ENCODE measurements at places on chromosomes 1 and 21.

DNA sequence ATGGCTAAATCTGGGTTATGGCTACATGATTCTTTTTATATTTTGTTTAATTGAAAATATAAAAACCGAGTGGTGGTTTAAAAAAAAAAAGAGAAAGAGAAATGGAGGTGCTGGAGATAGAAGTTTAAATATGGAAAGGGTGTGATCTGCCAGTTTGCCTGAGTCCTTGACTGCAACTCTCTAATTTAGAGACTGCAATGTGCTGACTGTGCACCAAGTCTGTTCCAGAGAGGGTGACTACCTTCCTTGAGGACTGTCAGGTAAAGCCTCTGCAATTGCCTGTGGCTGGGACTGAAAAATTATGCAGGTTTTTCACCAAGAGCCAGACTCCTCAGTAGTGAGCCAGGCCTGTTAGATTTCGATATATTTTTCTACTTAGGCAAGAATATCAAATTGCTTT, 1326.3 kb downstream of the BRINP3 start:
- DNase-seq = no peak

DNA sequence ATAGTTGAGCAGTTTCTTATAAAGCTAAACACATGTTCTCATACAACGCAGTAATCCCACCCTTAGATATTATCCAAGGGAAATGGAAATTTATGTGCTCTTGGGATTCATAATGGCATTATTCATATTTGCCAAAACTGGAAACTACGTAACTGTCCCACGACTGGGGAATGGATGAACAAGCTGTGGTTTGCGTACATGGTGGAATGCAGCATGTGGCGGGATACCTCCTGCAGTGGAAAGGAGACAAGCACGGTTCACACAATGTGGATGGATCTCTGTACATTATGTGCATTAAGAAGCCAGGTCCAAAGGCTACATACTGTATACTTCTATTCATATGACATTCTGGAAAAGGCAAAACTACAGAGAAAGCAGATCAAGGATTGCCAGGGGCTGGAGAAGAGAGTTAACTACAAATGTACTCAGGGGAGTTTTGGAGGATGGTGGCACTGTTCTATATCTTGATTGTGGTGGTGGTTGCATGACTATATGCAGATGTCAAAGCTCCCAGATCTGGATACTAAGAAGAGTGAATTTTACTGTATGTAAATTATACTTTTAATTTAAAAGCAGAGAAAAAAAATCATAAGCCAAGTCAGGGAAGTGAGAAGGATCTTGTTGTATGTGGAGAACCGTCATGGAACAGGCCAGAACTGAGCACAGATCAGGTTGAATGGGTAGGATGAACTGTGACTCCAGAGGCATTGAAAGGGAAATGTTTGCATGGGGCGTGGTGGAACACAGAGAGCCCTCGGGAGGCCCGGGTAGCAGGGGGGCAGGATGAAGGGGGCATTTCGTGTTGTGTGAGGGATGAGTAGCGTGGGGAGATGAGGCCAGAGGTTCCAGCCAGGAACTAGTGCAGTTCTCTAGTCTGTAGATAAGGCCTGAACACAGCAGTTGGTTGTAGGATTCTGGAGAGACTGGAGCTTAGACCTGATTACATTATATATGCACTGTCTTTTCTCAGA, 90.7 kb downstream of the GALNT2 start:
- DNase-seq = peak; percentile 64

DNA sequence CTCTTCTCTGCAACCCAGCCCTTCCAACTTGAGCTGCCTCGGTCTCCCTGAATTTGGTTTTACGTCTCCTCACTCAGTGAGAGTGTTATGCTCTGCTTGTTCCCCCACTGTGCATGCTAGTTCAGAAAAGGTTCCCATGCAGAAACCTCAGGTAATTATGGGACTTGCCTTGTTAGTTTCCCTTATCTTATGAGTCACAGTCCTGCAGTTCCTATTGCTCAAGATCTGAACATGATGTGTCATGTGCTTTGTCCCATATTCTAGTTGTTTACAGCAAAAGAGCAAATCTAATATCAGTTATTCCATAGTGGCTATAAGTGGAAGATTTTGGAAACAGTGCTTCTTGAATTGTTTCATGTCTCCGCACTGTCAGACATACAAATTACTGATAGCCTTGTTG, 74.4 kb downstream of the DUSP10 start:
- DNase-seq = peak; percentile 14

GRCh38 chr1:44854970-44855369, 11.9 kb upstream of the PTCH2 start:
- DNase-seq = no peak

DNA sequence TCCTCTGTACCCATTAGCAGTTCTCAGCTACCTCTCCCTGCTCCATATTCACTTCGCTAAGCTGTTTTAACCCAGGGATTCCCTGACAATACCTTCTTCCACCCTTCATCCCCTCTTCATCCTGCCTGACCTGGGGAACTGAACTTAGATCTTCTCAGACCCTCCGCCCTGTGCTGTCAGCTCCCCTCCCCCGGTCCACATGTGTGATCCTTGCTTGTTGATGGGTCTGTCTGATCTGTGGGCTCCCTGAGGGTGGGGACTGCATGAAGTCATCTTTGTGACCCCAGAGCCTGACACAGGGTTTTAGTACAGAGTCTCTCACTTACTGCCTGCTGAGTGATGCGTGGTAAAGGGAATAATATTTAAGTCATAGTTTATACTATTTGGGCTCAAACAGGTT, 11.8 kb downstream of the CHAF1B start:
- DNase-seq = no peak

DNA sequence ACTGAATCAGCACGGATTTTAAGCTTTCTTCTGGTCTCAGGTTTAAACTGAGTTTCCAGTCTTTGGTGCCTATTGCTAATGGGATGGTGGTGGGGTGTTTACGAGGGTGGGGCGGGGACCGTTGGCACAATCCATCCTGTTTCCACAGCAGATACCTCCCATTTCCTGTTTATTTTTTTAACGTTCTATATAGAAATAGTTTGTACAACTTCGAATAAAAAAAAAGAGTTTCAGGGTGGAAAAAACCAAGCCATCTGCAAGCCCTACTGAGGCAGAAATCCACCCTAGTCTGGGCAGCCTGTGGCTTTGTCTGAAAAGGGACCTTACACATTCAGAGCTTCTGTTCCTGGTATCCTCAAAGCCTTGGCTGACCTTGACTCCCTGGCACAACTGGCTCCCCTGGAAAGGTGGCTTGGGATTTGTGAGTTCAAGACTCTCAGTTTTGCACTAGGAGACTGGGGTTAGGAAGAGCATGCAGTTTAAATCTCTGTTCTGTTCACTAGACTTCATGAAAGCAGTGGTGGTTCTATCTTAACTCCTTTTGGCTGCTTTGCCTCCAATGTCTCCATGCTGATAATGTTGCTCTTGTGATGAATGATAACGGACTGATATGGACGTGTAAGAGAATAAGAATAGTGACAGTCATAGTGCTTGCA, 46.7 kb downstream of the VANGL2 start:
- DNase-seq = peak; percentile 41

- no peak for DNase-seq
These were observed 11.1 kb downstream of the GLRX2 start for GRCh38 chr1:193094112-193094511.

DNA sequence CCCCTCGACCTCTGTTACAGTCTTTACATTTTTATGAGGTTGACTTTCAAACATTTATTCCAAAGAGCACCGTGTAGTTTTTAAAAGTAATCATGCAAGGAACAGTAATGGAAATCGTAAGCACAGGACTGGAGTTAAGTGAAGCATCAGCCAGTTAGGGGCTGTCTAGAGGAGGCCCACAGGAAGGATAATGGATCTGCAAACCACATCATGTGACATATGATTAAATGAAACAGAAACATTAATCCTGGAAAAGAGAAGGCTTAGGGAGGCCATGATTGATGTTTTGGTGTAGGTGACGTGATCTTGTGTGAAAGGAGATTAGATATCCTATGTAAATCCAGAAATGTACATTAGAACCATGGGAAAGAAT, 25.0 kb downstream of the RGS7 start:
- no peak for DNase-seq

GRCh38 chr1:244657421-244657820, 4.5 kb downstream of the DESI2 start:
- DNase-seq = no peak

DNA sequence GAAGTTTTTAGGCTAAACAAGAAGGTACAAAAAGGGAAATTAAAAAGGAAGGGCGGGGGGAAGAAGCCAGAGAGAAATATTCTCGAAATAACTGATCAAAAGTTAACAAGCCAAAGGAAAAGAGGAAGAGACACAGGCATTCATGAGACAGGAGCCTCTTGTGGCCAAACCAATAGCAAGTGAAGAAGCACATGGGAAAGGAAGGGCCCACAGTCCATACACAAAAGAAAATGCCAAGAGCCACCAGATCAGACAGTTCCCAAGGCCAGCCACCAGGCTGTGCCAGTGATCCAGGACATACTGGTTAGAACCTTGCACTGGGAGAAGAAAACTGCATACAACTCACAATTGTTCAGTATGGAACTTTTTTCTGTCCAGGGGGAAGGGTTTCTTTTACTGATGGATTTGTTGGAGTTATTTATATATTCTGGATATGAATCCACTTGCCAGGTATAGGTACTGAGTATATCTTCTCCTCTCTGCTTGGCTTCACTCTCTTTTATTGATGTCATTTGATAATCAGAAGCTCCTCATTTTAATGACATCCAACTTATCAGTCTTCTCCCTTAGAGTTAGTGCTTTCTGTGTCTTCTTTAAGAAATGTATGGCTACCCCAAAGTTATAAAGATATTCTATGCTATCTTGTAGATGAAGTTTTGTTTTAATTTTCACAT, 76.8 kb downstream of the CD46 start:
- peak; percentile 94 for DNase-seq

GRCh38 chr21:17585875-17586450, 26.7 kb downstream of the BTG3 start:
- DNase-seq = peak; percentile 61

DNA sequence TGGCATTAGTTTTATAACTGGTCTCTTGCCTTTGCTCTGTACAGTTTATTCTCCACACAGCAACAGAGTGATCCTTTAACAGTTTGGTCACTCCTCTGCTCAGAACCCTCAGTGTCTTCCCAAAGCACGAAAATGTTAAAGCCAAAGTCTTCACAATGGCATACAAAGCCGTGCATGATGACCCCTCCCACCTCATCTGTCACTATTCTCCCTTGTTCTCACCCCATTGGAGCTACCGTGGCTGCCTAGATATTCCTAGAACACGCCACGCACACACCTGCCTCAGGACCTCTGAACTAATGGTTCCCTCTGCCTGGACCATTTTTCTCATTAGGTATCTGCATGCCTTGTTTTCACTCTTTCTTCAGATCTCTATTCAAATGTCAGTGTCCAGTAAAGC, 8.6 kb upstream of the SEMA4A start:
- no peak for DNase-seq

- no peak for DNase-seq
These were observed 306.2 kb downstream of the MATN1 start for GRCh38 chr1:30417001-30417700.

DNA sequence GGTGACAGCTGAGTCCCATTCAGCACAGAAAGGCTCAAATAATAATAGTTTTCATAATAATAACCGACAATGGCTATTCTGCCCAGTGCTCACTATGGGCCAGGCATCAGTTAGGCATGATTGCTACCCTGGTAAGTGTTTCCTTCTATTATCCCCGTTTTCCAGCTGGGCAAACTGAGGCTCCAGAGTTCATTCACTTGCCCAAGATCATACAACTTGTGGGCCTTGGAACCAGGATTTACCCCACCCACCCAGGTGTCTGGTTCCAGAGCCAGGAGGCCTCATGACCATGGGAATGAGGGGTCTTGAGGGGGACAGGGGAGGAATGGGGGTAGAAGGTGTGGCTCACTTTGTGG, 518 bp downstream of the PLOD1 start:
- no peak for DNase-seq

DNA sequence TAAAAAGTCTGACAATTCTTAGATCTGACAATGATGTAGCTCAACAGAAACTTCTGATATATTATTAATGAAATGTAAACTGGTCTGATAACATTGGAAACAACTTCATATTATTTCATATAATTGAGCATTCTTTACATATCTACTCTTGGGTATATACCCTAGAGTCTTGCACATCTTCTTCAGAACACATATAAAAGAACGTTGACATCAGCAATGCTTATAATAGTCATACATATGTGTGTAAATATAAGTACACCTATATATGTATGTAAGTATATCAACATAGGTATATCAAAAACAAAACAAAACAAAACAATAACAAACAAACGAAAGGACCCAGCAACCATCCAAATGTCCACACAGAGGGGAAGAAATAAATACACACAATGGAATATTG, 38.4 kb downstream of the NRIP1 start:
- DNase-seq = no peak

GRCh38 chr1:228958121-228958520, 222.8 kb downstream of the RHOU start:
- no peak for DNase-seq

DNA sequence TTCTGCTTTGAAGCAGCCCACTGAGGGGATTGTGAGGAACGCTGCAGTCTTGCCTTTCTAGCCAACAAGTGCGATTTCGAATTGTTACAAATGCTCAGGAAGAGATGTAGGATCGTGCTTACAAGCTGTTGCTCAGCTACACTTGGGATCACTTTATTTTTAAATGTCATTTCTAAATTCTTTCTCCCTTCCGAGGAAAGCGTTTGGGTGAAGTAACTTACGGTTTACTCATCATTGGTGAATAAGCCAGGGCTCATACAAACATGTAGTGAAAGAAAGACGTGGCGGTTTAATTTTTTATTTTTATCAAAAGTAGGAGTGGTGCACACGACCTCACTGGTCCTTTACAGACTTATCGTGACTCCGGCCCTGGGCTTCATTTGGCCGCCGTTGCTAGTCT, 386.6 kb downstream of the KIF26B start:
- no peak for DNase-seq

DNA sequence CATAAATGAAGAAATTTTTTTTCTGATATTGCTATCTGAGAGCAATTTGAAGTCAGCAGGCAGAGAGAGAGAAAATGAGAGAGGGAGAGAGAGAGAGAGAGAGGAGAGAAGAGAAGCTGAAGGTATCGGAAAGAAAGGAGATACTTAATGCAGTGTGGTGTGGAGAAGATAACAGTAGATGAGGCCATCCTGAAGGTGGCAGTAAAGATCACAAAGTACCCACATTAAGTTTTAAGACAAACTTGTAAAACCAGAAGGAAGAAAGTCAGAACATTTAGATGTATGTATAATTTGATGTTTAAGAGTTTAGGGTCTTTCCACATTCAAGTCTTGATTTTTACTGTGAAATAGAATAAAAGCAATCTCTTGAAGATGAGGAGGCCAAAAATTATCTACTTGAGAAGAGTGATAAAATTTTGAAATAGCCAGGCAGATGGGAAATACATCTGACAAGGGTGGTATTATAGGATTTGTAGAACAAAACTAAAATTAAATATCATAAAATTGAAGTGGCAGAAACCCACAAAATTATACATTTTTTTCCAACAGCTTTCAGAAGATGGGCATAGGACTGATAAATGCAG, 1753.4 kb downstream of the MRPL39 start:
- peak; percentile 54 for DNase-seq

All from hematopoietic multipotent progenitor cell treated with erythropoietin and hydrocortisone succinate and interleukin-3 and kit ligand, for 8 days (in vitro differentiated cells).